ENCODE measurements at places on chromosomes 3 and 15.

DNA sequence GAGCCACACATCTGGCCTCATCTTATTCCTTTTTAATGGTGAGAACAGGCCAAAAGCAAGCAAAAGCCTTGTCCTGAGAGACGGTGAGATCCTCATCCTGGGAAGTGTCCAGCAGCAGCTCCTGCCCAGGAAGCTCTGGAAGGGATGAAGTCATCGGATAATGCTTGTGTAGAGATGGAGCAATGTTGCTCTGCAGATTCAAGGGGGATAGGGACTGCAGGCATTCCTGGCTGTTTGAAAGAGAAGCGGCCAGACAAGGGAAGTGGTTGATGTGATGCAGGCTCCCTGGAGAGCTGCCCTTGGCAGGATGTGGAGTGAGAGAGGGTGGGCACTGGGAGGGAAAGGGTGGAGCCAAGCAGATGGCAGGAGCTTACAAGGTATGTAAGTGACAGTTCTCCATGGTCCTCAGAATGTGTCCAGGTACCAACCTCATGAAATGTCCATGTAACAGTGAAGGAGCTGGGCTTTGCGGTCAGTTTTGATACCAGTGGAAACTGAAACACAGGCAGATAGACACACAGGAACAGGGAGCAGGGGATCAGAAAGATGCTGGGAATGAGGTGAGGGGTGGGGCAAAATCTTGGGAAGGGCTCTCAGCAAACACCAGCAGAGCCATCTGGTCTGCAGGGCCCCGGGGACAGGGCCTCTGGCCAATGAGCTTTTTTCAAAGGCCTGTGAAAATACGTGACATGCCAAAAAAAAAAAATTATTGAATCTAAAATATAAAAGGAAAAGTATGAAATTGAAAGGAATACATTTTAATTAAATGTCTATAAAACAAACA lies 32.2 kb upstream of the LACTB start:
- DNase-seq, result peak; percentile 46

GRCh38 chr15:45429941-45430792 lies 51.8 kb upstream of the GATM start:
- no peak for DNase-seq

DNA sequence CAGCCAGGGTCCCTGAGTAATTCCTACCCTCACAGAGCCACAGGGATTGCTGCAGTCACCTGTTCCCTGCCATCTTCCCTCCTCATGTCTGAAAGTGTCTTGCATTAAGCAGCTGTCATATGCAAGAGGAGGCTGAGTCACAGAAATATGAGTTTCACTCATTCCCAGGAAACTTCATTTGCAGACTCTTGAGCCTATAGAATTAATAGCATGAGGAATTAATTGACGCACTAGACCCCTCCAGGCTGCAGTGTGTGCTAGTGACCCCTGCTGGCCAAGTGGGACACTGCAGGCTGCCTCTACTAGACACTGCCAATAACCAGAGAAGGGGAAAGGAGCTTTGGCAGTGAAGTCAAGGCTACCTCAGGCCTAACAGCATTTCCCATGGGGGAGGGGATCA lies 50.6 kb upstream of the SLC6A1 start:
- no peak for DNase-seq

GRCh38 chr3:190092250-190092649 lies 28.4 kb downstream of the P3H2 start:
- DNase-seq, result no peak

GRCh38 chr15:49815950-49816349 lies 195.1 kb downstream of the DTWD1 start:
- peak; percentile 83 for DNase-seq

GRCh38 chr15:23457890-23458289 lies 10.8 kb upstream of the GOLGA6L2 start:
- DNase-seq, result no peak

GRCh38 chr3:113200351-113200750 lies 11.0 kb upstream of the BOC start:
- no peak for DNase-seq

DNA sequence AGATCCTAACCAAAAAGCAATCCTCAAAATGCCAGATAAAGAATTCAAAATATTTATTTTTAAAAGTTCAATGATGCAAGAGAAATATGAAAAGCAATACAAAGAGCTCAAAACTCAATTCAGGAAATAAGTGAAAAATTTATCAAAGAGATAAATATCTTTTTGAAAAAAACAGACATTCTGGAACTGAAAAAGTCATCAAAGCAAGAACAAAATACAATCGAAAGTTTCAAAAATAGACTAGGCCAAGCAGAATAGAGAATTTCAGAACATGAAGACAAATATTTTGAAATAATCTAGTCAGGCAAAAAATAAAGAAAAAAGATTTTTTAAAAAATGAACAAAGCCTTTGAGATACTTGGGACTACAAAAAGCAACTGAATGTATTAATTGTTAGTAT lies 83.4 kb upstream of the STT3B start:
- DNase-seq, result no peak

- DNase-seq, result no peak
Observed at GRCh38 chr3:183809270-183809669, 16.1 kb downstream of the MAP6D1 start.

DNA sequence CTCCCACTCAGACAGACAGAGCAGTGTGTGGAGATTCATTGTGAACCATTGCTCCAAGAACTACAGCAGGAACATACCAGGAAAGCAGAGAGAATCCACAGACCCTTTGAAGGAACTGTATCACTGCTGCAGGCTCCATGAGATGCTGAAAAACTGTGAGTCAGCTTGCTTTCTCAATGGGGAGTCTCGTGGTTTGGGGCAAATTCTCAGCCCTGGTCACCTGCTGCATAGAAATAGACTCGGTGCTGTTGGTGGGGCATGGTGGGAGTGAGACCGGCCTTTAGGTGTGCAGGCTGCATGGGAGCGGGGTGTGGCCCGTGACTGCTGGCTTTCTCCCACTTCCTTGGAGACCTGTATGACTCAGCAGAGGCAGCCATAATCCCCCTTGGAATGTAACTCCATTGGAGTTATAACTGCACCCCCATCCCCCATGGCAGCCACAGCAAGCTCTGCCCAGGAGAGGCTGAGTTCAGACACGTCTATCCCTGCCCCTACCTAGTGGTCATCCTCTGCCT lies 35.6 kb downstream of the ALCAM start:
- DNase-seq, result no peak

DNA sequence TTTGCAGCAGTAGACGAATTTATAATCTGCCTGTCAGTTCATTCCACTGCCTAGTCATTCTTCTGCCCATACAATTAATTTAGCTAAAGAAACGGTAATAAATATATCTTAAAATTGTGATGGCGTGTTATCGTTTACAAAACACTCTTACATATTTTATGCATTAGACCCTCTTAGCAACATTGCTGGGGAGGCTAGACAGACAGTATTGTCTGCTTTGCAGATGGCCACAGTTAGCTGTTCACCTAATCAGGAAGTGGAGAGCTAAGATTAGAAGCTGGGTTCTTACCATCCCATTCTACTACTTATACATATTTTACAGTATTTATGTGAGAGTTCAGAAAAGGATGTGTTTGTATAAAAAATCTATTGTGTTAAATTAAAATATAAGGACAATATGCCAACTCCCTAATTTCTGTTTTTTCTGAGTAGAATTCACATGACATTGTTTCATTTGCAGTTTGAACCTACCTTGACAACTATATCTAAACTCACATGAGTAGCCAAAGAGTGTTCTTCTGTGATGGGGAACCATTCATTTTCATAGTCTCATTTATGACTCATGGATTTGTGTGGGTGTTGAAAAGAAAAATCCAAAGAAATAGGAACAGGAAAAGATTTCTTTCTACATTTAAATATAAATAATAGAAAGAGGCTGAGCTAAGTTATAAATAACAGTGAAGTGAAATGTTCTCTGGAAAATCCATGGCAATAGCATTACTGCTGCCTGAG lies 41.7 kb upstream of the C3orf80 start:
- no peak for DNase-seq

DNA sequence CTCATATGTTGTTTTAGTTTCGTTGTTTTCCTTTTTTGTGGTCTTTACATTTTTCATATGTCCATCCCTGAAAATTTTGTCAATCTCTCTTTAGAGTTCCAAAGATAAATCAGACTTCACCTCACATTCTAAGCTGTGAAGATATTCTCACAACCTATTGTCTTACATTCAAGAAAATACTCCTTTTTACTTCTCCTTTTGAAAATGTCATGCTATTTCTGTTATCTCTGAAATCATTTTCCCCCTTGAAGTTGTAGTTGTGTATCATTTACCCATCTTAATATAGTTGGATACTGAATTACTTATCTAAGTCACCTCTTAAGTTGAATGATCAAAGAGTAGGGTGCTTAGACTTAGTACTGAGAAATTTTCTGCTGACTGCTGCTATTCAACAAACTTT lies 74.3 kb downstream of the DCUN1D1 start:
- no peak for DNase-seq

DNA sequence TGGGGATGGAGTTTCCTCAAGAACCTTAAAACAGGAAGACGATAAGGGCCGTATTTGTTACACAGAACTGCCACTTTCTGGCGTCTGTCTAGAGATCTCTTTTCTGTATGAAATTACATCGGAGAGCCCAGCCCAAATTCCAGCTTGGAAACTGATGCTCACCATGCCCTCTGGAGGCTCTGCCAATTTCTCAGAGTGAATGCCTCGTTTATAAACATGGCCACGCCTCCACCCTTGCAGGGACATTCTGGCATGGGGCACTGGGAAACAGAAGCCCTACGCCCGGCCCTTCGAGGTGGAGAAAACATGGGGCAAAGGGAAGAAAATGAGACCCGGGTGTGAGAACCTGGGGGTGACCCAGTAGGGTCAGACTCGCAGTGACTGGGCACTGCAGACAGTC lies 53.4 kb upstream of the SEC13 start:
- no peak for DNase-seq

DNA sequence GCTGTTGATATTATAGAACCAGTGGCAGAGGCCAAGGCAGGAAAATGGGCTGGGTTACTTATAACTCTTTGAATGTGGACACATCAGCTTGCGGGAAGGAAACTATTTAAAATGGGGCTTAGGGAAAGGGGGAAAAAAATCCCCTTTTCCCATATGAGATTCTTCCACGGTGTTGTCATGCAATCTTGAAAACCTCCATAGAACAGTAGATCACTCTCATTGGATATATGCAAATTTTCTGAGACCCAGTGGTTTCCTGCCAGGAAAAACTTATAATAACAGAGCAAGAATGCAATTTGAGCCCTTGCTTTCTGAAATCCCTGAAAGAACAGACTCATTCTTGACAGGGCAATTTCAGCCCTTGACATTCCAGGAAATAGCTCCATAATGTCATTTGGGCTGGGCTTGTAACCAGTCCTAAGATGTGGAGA lies 31.1 kb downstream of the TMEM212 start:
- DNase-seq, result no peak

DNA sequence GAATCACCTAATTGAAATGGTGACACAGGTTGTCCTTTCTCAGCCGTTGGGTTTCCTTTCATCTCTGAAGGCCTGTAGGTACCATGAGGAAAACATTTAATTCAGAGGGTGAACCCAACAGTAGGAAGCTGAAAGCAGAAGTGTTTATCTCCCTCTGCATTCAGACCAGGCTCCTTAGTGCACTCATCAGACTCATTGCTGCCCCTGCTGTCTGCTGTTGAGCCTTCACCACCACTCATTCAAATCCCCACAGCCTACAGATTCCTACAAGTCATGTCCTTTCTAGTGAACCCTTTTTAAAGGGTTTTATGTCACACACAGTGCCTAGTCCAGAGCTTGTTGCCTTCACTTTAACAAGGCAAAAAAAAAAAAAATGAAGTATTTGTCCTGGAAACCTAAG lies 13.4 kb downstream of the WDR48 start:
- no peak for DNase-seq

GRCh38 chr3:33231756-33232465 lies 13.3 kb upstream of the SUSD5 start:
- no peak for DNase-seq

GRCh38 chr15:93706495-93707292 lies 524.7 kb upstream of the MCTP2 start:
- no peak for DNase-seq

GRCh38 chr3:150783920-150784746 lies 21.2 kb upstream of the SIAH2 start:
- no peak for DNase-seq

DNA sequence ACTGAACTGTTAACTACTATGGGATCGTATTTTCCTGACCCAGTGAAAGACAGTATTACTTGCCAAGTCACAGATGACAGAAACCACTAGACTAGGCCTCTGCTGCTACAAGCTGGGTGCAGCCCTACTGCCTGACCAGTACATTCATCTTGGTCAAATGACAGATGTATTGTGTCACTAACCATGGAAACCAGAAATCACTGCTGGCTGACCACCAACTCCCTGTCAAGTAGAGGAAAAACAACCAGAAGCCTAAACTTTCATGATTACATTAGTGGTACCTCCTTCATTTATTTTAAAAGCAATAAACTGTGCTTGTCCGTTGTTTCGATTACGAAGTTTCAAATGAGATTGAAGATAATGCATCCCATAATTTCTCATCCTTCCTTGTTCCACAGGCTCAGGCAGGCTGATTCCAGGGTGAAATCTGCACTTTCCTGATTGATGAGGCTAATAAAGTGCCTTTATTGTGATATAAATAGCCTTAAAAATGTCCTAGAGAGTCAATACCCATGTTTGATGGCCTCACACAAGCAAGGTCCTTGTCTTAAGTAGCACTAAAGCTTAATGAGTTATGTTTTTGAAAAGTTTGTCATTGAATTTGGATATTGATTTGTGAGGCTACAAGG lies 309.7 kb downstream of the LSAMP start:
- DNase-seq, result peak; percentile 94

GRCh38 chr15:100856867-100857266 lies 22.8 kb upstream of the ALDH1A3 start:
- no peak for DNase-seq

GRCh38 chr15:32867313-32867626 lies 149.5 kb downstream of the GREM1 start:
- no peak for DNase-seq

DNA sequence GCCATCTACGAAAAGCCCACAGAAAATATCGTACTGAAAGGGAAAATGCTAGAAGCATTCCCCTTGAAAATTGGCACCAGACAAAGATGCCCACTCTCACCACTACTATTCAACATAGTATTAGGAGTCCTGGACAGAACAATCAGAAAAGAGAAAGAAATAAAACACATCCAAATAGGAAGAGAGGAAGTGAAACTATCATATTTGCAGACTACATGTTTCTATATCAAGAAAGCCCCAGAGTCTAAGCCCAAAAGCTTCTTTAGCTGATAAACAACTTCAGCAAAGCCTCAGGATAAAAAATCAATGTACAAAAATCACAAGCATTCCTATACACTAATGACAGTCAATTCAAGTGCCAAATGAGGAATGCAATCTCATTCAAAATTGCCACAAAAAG lies 15.6 kb downstream of the OR5K3 start:
- no peak for DNase-seq

- no peak for DNase-seq
Observed at GRCh38 chr3:164401923-164402322, 676.4 kb downstream of the SI start.

- DNase-seq, result peak; percentile 92
Observed at GRCh38 chr3:157427901-157428300, 8.7 kb upstream of the PTX3 start.

- no peak for DNase-seq
Observed at GRCh38 chr15:83278191-83278590, 6.3 kb downstream of the BNC1 start.

GRCh38 chr3:25662736-25663320 lies 1.9 kb downstream of the TOP2B start:
- no peak for DNase-seq

- peak; percentile 61 for DNase-seq
Observed at GRCh38 chr3:139975594-139976365, 40.8 kb downstream of the CLSTN2 start.

GRCh38 chr3:34533451-34533850 lies 735.0 kb downstream of the PDCD6IP start:
- DNase-seq, result peak; percentile 60
